ENCODE measurements at places on chromosomes 3 and 15.

DNA sequence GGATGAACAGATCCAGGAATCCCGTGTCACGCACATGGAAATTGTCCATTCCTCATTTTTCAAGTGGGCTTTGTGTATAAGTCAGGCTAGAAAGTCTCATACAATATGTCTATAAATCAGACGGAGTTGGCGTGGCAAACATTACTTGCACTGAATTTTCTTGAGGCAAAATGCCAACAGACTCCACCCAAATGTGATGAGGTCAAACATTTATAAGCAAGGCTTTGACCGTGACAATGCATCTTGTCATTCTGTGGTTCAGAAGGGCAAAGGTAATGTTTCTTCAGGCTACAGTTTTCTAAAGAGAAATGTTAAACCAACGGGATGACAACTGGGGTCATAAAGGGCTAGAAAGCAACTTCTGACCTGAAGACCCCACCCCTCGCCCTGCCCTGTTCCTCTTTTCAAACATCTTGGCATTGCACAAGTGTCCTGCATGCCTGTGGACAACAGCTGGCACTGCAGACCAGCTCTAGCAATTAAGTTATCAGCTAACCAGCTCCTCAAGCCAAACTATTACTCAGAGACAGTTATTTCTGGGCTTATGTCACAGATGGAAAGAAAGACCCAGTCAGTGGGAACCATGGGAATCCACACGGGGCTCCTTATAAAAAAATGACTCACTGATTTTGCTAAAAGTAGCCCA lies 36.5 kb upstream of the SPTBN5 start:
- no peak for DNase-seq

DNA sequence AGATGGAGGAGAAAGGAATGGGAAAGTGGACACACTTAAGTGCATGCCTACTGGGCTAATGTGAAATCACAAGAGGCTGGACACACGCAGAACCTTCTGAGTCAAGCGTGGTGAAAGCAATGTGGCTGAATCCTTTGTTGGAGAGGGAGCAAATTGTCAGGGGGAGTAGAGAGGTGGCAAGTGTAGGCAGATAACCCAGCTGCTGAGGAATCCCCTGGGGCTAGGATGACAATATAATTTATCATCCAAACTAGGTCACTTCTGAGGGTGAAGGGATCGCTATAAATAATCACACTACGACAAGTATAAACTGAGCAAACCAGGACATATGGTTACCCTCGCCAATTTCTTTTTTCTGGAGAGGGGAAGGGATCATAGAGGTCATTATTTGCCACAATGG lies 28.7 kb downstream of the TAMM41 start:
- DNase-seq: peak; percentile 13

DNA sequence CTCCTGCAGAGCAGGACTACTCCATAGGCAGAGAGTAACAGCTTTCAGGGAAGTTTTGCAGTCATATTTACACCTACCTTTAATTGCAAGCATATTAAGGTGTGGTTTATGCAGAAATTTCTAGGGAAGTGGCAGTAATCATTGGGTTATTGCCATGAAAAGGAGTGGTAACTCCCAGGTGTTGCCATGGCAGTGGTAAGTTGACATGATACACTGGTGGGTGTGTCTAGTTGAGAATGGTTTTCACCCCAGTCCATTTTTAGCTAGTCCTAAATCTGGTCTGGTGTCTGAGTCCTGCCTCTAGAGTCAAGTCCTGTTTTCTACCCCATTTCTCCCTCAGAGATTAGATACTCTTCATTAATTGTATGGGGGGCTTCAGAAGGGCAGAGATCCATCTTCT lies 128.4 kb upstream of the GMNC start:
- no peak for DNase-seq

GRCh38 chr3:29284497-29284896 lies 3.6 kb downstream of the RBMS3 start:
- no peak for DNase-seq

GRCh38 chr3:127675651-127676391 lies 3.1 kb downstream of the ABTB1 start:
- DNase-seq: no peak

DNA sequence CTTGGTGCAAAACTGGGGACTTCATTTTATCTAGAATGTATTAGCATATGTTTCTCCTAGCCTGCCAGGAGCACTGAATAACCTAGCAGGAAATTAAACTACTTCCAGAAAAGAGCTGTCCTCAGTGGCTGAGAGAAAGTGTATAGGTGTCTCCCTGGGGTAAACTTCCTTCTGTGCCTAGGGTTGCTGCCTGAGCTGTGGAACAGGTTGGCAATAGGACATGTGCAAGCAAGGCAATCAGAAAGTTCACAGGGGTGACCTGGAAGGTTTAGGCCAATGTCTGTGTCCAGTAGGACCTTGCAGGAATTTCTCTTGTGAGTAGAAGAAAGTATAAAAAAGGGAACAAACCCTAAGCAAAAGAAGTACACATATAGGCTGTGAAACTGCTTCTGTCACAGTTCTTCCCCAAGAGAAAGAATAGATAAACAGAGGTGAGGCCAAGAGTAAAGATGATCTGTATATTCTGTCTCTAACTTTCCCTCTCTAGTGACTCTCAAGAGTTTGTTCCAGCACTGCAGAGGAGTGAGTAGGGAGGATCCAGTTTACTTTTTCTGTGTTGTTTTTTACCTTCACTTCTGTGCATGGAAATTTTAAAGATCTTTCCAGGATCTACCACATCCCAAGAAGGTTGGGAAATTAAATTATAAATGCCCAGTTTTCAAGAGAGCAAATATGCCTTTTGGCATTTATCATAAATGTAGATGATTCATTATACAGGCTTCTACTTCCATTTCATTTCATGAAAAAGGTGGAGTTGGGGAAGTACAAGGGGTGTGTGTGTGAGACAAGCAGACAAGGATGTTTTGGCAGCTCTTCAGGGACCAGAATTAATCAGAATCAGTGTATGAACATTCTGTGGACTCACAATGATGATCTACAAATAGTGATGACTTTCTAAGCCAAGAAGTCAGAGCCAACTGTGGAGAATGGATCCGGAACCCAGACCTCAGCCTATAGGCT lies 155.2 kb downstream of the RBPMS2 start:
- no peak for DNase-seq

DNA sequence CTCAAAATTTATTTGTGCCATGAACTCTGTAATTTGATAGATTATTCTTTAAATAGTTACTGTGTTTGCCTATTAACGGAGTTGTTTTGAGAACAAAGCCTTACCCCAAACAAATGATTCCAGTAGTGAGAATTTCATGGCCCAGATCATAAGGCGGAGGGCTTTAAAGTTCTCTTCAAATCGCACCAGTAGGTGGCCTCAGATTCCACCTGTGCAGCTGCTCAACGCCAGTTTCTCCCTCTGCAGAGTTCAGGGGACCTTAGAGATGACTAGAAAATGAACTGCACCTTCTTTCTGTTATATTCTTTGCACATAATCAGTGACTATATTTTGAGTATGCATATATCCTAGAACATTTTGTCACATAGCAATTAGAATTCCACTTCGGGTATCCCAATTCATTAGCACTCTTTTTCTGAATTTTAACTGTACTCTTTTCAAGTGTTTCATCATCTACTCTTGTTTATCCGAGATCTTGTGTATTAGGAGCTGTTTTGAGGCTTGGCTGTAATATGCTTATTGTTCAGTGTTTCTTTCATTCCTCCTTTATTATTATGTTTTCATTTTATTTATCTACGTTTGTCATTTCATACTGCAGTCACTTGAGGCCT lies 232.6 kb upstream of the CHRM5 start:
- peak; percentile 31 for DNase-seq

GRCh38 chr3:171491361-171491760 lies 31.2 kb upstream of the TNIK start:
- no peak for DNase-seq

GRCh38 chr3:76950590-76950989 lies 89.3 kb upstream of the ROBO2 start:
- no peak for DNase-seq

GRCh38 chr3:58065700-58066167 lies 57.5 kb downstream of the FLNB start:
- peak; percentile 32 for DNase-seq

GRCh38 chr3:53803124-53803815 lies 42.9 kb downstream of the CHDH start:
- no peak for DNase-seq

- DNase-seq: no peak
These were observed 1.6 kb downstream of the CDV3 start for GRCh38 chr3:133575086-133575485.

GRCh38 chr3:182879031-182879611 lies 85.8 kb downstream of the ATP11B start:
- no peak for DNase-seq

- no peak for DNase-seq
These were observed 847.4 kb downstream of the IGSF11 start for GRCh38 chr3:118187221-118187620.

DNA sequence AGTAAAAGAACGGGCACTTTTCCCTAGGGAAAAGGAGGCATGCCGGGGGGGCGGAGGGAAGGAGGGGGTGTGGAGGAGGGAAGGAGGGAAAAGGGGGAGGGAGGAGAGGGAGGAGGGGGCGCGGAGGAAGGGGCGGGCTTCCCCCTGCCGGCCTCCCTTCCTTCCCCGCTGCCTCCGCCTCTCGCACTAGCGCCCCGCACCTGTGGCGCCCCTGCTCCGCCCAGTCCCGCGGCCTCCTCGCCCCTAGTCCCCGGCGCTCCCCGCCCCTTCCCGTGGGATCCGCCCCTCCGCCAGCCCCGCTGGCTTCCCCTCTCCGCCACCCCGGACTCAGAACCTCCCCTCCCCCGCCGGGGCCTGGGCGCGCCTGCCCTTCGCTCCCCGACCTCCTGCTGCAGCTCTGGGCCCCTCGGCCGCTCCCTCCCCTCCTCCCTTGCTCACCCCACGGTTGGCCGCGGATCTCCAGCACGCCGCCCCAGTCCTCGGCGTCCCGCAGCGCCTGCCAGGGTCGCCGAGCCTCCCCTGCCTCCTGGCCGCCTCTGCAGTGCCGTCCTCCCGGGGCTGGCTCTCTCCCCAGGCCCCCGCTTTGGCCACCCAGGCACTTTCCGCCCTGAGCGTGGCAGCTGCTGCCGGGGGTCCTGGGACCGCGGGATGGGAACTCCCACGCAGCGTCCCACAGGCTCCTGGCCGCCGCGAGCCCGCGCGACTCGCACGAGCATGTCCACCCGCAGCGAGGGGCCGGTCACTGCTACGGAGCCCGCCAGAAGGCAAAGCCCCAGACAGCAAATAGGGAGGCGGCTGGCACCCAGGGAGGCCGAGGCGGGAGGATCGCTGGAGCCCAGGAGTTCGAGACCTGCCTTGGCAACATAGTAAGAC lies 147.4 kb downstream of the TJP1 start:
- DNase-seq: peak; percentile 92

DNA sequence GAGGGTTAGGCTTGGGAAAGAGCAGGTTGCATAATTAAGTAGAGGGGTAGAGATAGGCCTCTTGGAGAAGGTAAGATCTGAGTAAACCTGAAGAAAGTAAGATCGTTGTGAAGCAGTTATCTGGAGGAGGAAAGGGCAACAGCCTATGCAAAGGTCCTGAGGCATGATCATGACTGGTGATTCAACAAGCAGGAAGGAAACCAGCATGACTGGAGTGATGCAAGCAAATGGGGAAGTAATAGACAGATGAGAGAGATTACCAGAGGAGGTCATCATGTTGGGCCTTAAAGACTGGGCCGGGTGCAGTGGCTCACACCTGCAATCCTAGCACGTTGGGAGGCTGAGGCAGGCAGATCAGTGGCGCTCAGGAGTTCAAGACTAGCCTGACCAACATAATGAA lies 360.2 kb downstream of the EPHB1 start:
- no peak for DNase-seq

GRCh38 chr3:114709102-114709501 lies 415.3 kb downstream of the TIGIT start:
- no peak for DNase-seq

DNA sequence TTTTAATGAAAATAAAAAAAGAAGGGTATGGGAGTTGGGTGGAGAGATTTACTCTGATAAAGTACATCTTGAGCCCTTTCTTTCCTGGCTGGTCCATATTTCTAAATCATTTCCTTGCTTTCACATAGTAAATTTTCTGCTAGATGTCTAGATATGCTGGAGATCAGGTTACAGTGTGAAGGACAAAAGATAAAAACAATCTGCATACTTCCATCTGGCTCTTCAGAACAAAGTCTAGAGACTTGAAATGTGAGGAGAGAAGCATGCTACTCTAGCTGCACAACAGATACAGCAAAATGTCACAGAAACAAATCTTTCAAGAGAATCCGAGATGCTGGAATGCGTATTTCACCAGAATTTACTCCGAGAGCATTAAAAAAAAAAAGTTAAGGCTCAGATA lies 42.2 kb downstream of the FOXP1 start:
- DNase-seq: no peak

DNA sequence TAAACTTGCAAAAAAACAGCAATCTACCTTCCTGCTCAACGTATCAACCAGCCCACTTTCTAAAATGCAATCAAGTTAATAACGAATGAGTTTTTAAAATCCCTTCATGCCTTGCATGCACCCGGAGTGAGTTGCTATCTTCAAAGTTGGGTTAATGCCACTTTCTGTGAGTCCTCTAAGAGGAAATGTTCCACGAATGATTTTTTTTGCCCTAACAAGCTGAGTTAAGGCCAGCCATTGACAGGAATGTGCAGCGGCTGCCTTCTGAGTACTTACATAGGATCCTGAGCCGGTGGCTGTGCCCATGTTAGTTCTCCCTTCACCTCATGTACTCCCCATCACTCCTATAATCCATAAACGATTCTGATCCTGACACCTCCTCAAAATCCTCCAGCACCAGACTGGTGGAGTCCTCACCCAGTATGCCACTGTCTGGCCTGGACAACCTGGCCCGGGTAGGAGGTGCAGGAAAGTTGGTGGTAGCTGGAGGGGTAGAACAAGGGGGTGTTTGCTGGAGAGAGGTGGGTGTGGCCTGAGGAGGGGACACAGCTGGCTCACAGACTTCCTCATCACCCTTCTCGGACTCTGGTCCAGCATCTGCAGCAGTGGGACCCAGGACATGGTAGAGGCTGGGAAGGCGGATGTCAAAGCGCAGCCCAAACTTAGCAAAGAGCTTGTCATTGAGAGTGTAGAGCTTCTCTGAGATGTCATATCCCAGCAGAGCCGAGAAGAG lies 12.4 kb downstream of the POPDC2 start:
- no peak for DNase-seq

DNA sequence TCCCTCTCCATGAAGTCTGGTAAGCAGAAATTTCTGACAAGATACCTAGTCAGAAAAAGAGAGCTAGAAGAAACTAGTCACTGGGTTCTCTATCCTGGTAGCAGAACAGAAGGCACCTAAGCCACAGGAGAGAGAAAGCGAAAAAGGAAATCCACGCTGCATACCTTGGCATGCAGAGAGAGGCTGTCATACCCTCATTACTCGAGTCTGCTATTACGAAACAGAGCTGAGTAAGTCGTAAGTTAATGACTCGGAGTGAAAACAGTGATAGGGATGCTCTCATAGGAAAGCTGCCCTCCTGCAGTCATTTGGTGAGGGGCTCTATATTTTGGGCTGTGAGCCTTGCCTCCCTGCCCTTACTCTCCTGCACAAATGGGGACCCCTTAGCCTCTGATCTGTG lies 16.2 kb downstream of the CLRN1 start:
- no peak for DNase-seq

DNA sequence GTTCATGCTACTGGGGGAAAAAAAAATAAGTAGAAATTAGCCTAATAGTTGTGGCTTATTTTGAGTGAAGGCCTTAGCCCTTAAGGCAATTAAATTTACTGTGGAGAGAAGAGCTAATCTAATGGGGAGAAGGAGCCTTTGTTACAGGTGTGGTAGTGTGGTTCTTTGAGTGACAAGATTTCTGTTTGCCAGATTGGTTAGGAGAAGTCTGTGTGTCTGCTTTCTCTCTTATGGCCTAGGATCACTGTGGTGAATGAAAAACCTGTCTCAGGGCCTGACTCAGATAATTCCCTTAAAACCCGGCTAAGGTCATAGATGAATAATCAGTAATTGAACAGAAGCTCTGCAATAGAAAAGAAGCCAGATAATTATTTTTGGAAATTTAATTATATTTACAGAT lies 27.0 kb downstream of the OPA1 start:
- no peak for DNase-seq
